ENCODE measurements at places on chromosomes 5 and 9.

DNA sequence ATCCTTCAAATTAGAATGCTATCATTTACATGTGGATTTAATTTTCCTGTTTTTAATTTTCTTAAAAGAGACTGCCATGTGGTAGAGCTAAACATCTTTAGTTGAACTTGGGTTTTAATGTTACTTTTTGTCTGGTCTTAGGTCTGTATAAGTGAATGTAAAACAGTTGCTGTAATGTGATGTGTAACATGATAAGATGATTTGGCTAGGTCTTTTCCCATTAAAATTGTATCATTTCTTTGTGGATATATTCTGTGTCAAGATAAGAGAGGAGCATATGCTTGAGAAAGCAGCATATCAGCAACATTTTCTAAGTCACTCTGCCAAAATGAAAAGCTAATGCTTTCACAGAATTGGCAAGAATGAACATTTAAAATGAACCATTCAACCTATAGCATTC is 18.5 kb downstream of the TMEM167A start:
- DNase-seq, result no peak

DNA sequence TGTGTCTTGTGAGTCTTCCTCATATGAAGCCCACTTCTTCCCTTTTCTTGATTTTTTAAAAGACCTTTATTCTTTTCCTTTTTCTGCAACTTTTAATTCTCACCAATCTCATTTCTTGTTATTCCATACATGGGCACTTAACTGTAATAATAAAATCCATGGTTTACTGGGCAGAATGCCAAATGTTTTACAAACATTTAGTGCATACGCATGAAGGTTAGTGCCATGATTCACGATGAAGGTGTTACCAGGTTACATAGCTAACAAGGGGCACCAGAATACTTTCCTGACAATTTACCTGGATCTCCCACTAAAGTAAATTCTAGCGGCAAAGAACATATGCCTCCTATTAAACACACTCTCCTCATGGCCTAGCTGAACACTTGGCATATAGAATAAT is 28.5 kb downstream of the MAN2A1 start:
- DNase-seq, result no peak

- DNase-seq, result no peak
These were observed 131.2 kb upstream of the IQGAP2 start for GRCh38 chr5:76271836-76272235.

GRCh38 chr9:129247285-129248153 is 69.5 kb upstream of the IER5L start:
- no peak for DNase-seq

DNA sequence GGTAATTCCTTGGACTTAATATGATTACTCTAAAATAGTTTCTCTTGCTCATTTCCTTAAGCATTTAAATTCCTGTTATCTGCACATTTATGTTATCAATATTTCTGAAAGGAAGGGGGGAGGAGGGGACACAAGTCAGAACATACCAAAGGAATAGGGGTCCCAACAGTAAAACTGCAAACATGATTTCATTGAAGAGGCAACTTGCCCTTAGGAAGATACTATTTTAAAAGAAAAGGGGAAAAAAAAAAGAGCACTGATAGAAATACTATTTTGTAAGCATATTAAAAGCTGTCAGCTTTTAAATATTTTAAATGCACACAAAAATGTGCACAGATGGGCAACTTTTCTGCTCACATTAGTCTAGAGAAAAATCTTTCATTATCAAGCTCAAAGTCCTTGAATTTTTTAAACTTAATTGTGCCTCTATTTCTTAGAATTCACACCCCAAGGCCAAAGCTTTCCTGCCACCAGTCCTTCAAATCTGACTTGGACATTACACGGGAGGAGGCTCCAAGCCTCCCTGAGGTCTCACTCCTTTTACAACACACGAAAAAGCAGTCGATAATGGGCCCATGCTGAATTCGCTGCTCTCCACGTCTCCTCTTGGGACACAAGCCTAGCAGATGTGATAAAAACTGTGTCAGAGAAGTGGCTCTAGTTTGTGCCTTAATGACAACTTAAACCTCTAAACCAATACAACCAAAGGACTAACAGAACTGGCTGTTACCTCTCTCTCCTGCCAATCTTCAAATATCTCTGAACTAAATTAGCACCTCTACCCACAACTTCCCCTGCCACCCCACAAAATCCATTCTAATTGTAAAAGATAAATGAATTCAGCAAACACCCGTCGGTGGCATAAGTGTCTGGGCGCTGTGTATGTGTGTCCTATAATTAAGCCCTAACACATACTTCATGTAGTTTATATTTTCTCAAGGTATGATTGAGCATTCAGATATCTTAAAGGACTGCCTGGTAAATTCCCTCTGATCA is 154.3 kb downstream of the DENND1A start:
- peak; percentile 8 for DNase-seq

GRCh38 chr9:73219985-73220626 is 68.4 kb downstream of the ANXA1 start:
- DNase-seq, result peak; percentile 20

DNA sequence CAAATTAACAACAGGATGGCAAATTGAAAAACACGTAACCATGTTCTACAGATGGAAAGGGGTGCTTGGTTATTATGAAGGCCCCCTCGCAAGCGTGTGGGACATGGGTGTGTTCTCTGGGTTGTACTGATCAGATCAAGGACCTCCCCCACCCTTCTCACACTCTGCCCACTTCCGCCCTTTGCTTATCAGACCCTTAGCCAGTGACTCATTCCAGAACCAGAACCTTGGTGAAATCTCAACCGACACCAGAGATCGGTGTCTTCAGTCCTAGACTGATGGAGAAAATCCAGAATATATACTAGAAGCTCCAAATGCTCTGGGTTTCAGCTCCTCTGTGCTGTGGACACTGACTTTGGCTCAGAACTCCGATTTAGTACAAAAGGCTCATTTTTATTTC is 64.9 kb downstream of the PTTG1 start:
- DNase-seq, result peak; percentile 44

Data from hematopoietic multipotent progenitor cell treated with erythropoietin and hydrocortisone succinate and interleukin-3 and kit ligand, for 6 days (in vitro differentiated cells).